ENCODE measurements at places on chromosomes 5 and 9.

GRCh38 chr9:133595910-133596309 lies 13.3 kb downstream of the FAM163B start:
- DNase-seq: no peak

DNA sequence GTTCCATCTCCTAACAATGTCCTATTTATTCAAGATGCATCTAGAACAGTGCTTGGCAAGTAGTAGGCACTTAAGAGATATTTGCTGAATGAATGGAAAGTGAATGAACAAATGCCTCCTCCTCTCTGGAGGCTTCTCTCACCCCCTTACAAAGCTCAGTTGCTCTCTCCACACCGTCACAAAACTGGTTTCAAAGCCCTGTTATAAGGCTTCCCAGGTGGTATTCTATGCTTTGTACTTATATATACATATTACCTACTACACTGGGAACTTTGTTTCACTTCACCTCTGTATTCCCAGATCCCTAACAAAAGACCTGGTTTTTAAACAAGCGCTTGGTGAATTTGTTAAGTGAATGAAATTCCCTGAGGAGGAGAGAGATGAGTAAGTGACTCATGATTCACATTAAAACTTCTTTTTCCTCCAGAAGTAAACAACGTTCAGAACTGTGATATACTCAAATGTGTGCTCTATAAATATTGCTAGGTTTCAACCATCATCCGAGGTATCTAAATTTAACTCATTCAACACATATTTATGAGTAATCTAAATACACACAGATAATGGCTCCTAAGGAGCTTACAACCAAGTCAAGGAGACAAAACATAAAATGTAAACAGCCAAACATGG lies 36.0 kb downstream of the DENND1A start:
- no peak for DNase-seq

DNA sequence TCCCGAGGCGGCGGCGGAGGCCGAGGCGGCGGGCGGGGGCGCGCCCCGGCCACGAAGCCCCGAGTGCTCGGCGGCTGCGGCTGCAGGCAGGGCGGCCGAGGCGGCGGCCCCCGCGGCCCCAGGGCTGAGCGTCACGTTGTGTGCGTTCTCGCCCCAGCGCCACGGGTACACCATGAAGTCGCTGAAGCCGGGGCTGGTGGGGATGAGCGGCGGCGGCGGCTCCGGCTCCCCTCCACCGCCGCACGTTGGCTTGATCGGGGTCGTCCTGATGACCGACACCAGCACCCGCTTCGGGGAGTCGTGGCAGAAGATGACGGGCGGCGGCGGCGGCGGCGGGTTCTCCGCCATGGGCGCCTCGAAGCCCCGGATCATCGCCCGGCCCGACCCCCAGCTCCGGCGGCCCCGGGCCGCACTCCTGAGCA lies 498 bp downstream of the ZNF367 start:
- DNase-seq: peak; percentile 12

GRCh38 chr5:82349652-82350051 lies 71.5 kb upstream of the RPS23 start:
- DNase-seq: no peak

- DNase-seq: no peak
These were observed 153.9 kb downstream of the PRELID2 start for GRCh38 chr5:145681216-145681615.

DNA sequence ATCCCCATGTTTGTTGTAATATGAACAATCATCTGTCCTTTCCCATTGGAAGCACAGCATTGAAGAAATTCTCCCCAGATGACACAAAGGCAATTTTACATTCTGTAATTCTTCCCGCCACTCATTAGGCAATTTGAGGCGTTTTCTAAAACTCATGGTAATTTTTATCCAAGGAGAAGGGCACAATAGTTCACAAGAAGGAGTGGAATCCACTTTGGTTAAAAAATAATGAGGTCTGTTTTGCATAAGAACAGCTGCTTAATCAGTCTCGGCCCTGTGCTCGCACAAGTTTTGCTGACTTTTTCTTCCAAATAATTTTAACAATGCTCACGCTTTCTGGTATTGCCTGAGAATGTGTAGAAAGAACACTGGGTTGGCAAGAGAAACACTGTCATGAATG lies 94.0 kb downstream of the CAVIN4 start:
- no peak for DNase-seq

GRCh38 chr5:146662229-146662628 lies 146.2 kb upstream of the GPR151 start:
- DNase-seq: no peak

GRCh38 chr9:68522954-68523353 lies 17.7 kb downstream of the TMEM252 start:
- DNase-seq: no peak

DNA sequence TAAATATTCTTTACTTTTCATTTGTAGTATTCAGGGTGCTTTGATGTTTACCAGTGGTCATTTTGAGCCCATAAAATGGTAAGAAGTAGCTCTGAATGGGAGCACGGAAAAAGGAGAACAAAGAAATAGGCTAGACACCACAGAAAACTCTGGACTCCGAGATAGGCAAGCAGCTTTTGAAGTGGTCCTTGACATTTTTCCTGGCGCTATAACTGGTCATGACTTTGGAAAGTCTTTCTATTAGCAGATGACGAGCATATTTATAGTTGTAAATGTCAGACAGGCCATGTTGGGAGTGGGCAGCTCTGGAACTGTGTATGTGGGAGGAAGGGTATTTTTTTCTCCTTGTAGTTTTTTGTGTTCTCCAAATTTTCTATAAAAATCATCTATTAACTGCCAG lies 126.1 kb upstream of the POC5 start:
- no peak for DNase-seq

DNA sequence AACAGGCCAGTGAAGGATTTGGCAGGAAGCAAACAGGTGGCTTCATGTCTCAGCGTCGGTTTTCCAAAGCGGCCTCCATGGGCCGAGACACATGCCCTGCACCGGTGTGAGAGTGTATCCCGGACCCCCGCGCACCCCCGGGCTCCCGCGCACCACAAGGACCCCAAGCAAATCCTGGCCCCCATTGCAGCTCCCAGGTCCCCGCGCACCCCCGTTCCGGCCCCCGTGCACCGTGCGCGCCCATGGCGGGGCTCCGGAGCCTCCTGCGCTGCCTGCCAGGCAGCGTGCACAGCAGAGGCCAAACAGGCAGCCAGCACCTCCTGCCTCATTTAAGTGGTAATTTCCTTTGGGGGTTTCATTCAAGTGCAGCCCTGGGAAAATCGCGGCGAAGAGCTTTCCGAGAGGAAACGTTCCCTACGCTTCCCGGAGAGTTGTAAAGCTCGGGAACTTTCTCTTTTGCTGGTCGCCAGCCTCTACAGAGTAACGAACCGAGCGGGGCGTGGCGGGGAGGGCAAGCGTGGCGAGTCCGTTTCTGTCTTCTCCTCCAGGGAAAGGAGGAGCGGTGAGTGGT lies 145.5 kb upstream of the SLC24A2 start:
- no peak for DNase-seq

DNA sequence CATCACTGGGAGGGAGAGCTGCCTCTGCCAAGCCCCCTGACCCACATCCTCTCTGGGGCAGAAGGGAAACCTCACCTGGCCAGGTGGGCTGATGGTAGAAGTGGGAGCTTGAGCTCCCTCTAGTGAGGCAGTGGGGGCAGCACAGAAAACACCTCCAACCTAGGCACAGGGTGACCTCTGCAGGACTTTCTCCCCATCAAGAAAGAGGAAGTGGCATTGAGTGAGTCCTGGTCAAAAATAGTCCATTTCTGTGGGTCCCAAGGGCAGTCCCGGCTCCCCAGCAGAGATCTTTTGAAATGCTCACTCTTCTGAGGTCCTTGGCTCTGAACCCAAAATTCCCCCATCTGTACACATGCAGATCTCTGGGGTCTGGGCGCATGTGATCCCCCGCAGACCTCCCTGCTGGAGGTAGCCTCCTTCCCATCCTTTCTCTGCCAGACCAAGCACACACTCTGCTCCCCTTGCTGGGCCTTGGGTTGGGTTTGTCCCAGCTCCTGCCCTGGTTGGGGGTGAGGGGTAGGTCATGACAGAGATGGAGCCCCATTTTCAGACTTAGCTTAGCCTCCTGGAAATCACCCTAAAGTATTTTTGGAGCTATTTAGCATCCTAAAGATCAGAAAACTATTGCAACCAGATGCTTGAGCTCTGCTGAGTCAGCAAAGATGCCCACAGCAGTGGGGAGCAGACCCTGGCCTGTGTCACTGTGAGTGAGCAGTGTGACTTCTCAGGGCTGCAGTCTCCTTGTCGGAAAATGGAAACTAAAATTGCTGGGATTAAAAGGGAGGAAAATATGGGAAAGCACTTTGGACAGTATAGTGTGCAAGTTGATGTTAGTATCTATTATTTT lies 41.6 kb upstream of the LCP2 start:
- DNase-seq: peak; percentile 45

DNA sequence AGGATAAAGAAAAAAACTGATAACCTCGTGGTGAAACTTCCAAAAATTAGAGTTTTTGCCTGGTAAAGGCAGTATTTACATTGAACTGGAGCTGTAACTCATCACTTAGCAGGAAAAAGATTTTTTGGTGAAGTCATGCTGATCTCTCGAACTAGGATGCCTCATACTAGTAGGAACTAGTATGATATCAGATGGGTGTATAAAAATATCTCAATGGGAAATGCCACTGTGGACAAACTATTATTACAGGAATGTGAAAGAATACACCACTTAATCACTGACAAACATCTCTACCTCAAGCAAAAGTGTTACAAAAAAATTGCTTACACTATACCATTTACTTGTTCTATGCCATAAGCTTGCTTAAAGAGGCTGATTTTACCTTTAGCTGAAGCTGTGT lies 28.4 kb downstream of the RFX3 start:
- DNase-seq: no peak

DNA sequence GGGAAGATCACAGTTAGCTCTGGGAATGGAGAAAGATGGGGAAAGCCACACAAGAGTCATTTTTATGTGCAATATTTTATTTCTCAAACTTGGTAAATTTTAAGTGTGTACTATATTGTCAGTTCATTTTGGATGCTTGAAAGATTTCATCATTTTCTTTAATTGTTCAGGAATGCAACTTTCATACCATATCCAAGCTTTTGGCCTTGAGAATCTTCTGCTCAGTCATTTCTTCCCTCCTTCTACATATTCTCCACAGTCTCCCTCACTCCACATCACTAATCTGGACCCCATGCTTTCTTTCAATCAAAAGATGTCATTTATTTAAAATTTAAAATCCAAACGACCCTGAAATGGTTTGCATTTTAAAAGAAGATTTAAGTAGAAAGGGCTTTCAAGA lies 135.4 kb downstream of the FAM114A2 start:
- DNase-seq: no peak

DNA sequence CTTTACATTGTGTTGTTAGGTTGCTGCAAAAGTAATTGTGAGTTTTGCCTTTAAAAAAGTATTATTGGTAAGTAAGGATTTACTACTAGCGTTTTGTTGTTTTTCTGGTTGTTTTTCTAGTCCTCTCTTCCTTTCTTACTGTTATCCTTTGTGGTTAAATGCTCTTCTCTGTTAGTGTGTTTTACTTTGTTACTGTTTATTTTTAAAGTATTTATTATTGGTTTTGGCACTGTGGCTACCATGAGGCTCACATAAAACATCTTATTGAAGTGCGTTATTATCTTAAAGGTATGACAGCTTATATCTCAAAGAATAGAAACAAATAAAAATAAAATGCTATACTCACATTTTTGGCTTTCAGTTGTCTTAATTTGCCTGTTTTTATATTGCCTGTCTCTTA lies 17.6 kb downstream of the DMXL1 start:
- no peak for DNase-seq

GRCh38 chr5:115068239-115069086 lies 101.2 kb downstream of the TRIM36 start:
- no peak for DNase-seq

DNA sequence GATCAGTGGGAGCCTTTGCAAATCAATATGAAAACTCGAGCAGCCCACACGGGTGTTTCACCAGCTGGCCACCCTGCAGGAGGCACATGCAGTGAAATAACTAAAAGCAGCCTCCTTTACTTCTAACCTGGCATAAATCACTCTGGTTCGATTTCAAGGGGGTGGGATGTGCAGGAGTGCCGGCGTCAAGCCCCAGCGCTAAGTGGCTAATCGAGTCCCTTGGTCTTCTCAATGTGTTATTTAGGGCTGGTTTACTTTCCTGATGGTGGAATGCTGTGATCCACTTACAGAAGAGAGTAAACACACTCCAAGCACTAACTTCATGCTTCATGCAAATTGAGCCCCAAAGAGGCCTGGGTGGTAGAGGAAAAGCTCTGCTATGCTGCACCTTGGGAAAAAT lies 109.4 kb downstream of the TMEM174 start:
- DNase-seq: no peak

GRCh38 chr9:134694714-134695113 lies 53.1 kb downstream of the COL5A1 start:
- DNase-seq: no peak

DNA sequence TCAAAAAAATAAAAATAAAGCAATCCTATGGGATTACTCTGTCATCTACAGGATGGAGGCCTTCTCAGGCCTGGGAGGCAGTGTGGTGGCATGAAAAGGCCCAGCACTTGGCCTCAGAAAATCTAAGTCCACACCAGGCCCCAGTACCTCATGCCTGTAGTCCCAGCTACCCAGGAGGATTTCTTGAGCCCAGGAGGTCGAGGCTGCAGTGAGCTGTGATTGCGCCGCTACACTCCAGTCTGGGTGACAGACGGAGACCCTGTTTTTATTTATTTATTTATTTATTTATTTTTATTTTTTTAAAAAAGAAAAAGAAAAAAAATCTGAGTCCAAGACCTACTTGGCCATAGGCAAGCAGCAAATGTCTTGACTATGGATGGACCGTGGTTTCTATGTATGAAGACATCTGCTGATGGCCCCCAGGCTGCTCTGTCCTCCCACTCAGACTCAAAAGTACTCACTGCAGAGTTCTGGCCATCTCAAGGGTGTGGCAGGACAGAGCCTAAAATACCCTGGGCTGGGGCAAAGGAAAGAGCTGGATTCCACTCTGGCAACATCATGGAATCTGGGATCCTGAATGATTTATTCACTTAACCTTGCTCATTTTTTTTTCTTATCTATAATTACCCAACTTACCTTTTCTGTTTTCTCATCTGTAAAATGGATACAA lies 55.0 kb downstream of the ARHGEF37 start:
- DNase-seq: no peak

DNA sequence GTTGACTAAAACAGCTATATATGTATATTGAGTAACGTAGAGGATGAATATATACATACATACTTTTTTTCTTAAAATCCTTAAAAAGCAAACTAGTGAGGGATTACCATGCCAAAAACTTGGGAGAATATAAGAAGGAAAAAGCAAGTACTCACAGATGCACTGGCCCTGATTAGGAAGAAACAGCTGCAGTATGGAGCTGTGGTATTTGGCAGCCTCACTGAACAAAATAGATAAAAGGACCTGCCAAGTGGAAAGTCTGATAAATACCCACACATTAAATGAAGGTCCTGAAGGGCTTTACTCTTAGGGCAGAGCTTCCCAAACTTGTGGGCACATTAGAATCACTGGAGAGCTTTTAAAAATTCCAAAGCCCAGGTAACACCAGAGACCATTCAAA lies 80.6 kb downstream of the FEM1C start:
- DNase-seq: no peak

- no peak for DNase-seq
These were observed 1.4 kb downstream of the GPX3 start for GRCh38 chr5:151021746-151022145.

- no peak for DNase-seq
These were observed 118.4 kb upstream of the KCNN2 start for GRCh38 chr5:114243281-114243971.

- DNase-seq: no peak
These were observed 678 bp downstream of the SLC26A2 start for GRCh38 chr5:149961186-149961685.

- no peak for DNase-seq
These were observed 18.3 kb downstream of the RICTOR start for GRCh38 chr5:39055768-39056398.

- no peak for DNase-seq
These were observed 1.4 kb downstream of the ZFR start for GRCh38 chr5:32443145-32443540.

GRCh38 chr5:150131461-150131860 lies 24.2 kb downstream of the PDGFRB start:
- no peak for DNase-seq
